Left lung (tissue), 14 donors: ENCODE measurements at places on chromosomes 6 and 20. TPM values are rescaled to one million over a fixed set of nuclear protein-coding genes. Genes with fewer than 3 reads are reported as not detected.

DNA sequence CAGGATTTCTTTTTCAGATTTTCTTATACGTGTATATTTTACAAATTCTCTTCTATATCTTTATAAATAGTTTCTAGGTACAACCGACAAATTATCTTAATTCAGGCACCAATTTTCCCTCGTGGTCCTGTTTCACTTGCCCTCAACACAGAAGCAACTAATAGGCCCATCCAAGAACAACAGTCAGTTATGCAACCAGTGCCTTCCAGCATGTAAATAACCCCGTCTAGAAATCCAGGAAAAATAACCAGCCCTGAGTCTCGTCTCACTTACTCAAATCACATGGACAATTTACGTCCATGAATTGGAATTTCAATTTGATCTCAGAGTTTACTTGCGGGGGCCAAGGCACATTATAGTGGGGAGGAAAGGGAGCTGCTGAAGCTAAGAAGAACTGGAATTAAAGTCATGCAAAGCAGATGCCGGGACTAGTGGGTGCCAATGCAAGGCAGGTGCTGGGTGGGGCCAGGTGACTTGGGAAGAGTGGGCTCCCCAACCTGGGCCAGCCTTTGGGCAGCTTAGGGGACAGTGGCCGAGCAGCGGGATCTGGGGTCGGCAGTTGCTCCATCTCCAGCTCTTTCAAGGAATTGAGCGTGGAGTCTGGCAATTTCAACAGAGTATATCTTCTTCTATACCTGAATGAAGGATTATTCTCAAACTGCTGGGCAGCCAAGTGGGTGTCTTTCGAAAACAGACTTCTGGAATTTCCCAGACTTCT lies 121.7 kb downstream of the EDN3 start:
- no peak for DNase-seq

GRCh38 chr6:52994031-52994838 lies 849 bp downstream of the GSTA4 start:
- DNase-seq: peak; percentile 59

GRCh38 chr6:47846752-47847151 lies 64.9 kb downstream of the OPN5 start:
- DNase-seq: no peak

DNA sequence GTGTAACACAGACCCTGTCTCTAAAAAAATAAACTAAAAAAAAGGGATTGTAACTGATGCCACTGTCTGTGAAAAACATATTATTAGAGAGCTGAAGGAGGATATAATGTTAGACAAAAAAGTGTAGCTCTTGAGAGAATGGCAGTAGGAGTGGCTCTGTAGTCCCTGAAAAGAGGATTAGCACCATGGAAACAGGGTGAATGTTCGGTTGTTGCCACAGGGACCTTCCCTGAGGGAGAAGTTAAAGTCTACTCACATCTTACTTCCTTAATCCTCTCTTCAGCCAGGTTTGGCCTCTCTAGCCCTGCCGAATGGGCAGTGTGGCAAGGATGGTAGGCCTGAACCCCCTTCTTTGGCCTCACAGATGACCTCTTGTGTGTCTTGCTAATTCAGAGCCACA lies 12.1 kb downstream of the SCAND1 start:
- no peak for DNase-seq

DNA sequence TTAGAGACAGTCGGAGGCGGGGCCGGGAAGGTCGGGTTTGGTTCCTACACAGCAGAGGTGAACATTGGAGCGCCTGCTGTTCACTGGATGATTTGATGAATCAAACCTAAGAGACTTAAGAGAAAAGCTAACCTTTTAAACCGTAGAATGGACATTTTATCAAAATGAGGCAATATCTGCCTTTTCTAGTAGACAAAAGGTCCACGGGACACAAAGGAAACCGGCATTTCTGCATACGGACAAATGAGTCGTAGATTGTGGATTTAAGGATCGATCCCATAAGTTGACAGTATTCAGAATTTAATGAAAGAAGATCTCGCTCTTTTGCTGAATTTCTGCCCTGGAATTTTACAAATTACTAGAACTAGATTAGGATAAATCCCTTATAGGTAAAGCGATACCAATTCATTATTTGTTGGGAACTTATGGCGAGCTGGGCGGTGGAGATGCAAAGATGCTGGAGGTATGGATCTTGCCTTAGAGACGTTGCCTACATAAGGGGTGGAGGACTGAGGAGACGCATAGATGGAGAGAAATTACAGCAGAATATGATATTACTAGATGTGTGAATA lies 400 bp downstream of the PAK1IP1 start:
- no peak for DNase-seq

DNA sequence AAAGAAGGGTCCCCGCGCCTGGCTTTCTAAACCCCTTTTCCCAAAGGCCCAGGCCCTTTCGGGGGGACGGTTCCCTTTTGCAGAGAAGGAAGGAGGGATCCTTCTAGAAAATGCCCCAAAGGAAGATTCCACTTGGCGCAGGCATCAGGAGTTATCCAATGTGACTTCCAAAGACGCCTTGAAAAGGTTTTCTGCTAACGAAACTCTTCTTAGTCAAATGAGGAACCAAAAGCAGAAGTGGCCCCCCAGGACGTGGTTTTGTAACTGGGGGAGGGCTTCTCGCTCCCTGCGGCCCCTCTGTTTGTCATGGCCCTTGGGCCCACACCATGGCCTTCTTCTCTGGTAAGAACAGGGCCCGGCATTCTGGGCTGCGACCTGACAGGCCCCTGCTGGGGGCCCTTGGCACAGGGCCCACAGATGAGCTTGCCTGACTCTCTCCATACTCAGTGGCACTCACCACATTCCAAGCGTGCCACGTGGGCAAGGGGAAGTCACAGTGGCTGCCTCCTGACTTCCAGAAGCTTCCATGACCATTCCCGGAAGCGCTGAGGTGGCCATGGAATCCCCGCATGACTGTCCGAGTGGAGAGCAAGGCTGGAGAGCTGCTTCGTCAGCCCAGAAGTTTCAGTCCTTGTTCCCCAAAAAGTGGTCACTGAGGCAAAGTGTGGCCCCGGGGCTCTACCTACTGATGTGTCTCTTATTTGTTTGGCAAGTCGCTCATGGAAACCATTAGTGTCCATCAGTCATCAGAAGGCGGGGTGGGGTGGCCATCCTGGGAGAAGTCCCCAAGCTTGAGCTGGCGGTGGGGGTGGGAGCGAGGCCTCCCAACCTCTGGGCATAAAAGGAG lies 834 bp upstream of the CTSZ start:
- peak; percentile 86 for DNase-seq

- no peak for DNase-seq
Measured at GRCh38 chr6:99603421-99604165, 3.0 kb upstream of the PRDM13 start.

- no peak for DNase-seq
Measured at GRCh38 chr20:25573288-25574251, 11.8 kb downstream of the NINL start.

DNA sequence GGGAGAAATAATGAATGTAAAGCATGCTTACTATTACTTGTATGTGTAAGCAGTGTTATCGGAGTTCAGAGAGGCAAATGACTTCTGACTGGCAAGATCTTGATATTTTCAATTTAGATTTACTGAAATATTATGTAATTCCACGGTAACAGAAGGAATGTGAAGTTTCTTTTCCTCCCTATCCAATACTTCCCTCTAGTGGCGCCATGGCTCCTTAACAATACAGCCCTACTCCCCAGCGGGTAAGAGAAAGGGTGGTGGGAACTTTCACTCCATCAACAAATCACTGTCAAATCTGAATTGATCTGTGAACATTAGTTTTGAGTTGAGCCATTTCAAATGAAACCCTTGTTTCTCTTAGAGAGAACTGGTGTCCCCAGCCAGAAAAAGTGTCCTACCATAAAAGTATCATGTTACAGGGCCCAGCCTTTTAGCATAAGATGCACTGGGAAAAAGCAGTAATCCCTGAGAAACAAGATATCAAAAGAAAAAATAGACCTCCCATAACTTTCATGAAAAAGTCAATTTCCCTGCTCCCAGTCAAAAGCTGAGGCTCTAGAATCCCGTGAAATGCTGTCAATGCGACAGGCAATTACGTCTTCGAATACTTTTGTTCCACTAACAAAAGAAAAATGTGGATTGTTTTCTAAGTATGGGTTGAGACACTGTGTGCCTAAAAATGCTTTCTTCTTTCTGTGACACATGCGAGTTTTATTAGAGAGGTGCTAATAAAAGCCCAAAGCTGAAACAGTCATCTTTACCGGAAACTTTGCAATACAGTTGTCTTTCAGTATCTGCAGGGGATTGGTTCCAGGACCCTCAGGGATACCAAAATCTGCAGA lies 12.9 kb downstream of the COX7A2 start:
- DNase-seq: no peak

DNA sequence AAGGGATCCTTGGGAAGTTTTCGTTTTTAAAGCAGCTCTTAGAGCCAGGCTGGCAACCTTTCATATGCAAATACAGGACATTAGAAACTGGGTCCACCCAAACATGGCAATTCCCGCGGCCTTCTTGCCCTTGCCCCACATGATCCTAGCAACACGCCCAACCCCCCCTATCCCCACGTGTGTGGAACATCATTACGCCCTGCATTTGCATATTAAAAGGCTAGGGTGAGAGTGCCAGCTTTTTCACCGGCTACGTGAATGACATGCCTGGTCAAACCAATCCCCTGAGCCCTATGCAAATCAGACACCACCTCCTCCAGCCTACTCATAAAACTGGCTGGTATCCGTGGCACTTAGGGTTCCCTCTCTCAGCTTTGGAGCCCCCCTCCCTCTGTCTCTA lies 88.1 kb downstream of the TNFRSF21 start:
- DNase-seq: no peak

Gene CST9
- not detected for polyA plus RNA-seq
